ENCODE measurements at places on chromosomes 2 and 18.

GRCh38 chr2:191070276-191070675, 56.3 kb upstream of the STAT1 start:
- no peak for DNase-seq
- no peak overlapping the region for H3K27ac ChIP-seq
- H3K36me3 ChIP-seq, result no peaks in the 10 kb centered on the region
- H3K27me3 ChIP-seq, result peaks cover 3% of the 10 kb centered on the region

DNA sequence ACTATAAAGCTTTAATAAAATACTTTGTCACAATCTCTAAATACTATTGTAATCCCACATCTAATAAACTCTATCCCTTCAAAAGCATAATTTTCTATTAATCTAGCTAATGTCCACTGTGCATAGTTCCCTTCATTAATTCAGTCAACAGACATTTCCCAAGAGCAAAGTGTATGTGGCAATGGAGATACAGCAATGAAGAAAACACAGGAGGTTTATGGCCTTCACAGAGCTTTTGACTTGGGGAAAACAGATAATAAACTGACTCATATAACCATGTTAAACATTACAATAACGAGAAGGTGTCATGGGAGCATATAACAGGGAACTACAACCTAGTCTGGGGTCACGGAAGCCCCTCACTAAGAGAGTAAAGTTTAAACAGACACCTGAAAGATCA, 86.3 kb downstream of the SPIRE1 start:
- DNase-seq, result no peak
- H3K4me1 ChIP-seq, result no peaks in the 10 kb centered on the region
- no peaks in the 10 kb centered on the region for H3K27me3 ChIP-seq
- H3K27ac ChIP-seq, result no peak overlapping the region
- H3K4me3 ChIP-seq, result no peak overlapping the region

GRCh38 chr2:147482111-147482895, 362.5 kb upstream of the ACVR2A start:
- no peaks in the 10 kb centered on the region for H3K27me3 ChIP-seq
- H3K4me3 ChIP-seq, result no peak overlapping the region
- no peak overlapping the region for H3K27ac ChIP-seq
- H3K4me1 ChIP-seq, result no peaks in the 10 kb centered on the region
- H3K36me3 ChIP-seq, result no peaks in the 10 kb centered on the region
- no peak for DNase-seq

GRCh38 chr18:79484661-79485621, 89.2 kb downstream of the NFATC1 start:
- no peaks in the 10 kb centered on the region for H3K36me3 ChIP-seq
- no peak for DNase-seq
- H3K27ac ChIP-seq, result no peak overlapping the region

All from GM12878 (cell line).